ENCODE measurements at places on chromosomes 4 and X.

- DNase-seq: no peak
Measured at GRCh38 chrX:64395568-64395929, 297 bp upstream of the MTMR8 start.

DNA sequence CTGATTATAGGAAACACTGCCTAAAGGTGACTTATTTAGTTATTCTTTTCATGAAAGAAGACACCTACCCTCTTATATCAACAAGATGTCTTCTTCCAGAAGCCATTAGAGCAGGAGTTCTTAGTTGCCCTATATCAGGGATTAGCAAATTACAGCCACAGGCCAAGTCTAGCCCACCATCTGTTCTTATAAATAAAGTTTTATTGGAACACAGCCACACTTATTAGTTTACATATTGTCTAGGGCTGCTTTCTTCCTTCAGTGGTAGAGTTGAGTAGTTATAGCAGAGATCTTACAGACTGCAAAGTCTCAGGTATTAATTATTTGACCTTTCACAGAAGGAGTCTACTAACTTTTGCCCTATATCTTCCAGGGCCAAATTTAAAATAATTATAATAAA lies 157.2 kb upstream of the NOCT start:
- DNase-seq: no peak

- no peak for DNase-seq
Measured at GRCh38 chrX:100682939-100683338, 38.9 kb downstream of the SRPX2 start.

- DNase-seq: no peak
Measured at GRCh38 chr4:86981789-86982188, 47.0 kb downstream of the AFF1 start.

DNA sequence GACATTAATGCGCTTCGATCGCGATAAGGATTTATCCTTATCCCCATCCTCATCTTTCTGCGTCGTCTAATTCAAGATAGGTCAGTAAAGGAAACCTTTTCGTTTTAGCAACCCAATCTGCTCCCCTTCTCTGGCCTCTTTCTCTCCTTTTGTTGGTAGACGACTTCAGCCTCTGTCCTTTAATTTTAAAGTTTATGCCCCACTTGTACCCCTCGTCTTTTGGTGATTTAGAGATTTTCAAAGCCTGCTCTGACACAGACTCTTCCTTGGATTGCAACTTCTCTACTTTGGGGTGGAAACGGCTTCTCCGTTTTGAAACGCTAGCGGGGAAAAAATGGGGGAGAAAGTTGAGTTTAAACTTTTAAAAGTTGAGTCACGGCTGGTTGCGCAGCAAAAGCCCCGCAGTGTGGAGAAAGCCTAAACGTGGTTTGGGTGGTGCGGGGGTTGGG lies 528 bp upstream of the FGF2 start:
- no peak for DNase-seq

DNA sequence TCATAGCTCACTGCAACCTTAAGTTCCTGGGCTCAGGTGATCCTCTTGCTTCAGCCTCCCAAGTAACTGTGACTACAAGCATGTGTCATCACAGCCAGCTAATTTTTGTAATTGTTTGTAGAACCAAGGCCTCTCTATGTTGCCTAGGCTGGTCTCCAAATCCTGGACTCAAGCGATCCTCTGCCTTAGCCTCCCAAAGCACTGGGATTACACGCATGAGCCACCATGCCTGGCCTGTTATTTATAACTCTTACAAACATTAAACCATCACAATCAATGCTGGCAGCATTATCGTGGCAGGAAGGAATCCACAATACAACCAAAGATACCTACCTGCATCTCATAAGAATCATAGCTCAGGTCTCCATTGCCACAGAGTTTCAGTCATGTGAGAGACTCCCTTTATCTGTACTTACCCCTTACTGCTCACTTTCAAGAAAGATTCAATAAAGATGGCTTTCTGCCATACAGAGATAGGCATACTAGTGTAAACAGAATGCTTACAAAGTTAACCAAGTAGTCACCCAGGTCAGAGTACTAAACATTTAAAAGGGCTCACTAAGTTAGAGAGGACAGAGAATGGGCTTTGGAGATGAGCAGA lies 48.5 kb downstream of the SMIM31 start:
- no peak for DNase-seq

Data from posterior cingulate gyrus (tissue), 11 donors.